Activated CD4-positive, alpha-beta T cell treated with anti-CD3 and anti-CD28 coated beads, Interleukin-10, Interleukin-2, amounts not matched to agents 100 ng/mL and 50 ng/mL, durations not matched to agents 16 hours and 8 hours (primary cell): ENCODE measurements at places on chromosomes 2 and 18.
A peak's percentile ranks its signal among the peaks of the same experiment; 100 is the strongest.

GRCh38 chr2:241852981-241853631 lies 5.6 kb downstream of the PDCD1 start:
- DNase-seq, result no peak

DNA sequence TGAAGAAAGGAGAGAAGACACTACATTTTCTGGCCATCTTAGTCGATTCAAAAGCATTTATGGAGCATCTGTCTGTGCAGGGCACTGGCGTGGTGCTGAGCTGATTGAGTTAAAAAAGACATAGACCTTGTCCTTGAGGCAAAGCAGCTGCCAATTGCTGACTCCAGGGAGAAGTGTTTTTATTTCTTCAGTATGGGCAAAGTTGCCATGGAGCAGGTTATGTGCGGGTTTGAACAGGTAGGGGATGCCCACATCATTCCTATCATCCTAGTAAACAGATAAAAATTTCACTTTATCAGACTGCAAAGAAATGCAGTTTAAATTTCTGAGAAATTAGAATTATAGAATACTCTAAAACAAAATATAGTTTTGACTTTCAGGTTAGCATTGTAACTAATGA lies 125.8 kb downstream of the NUP35 start:
- no peak for DNase-seq

GRCh38 chr2:143280097-143280757 lies 151.0 kb downstream of the ARHGAP15 start:
- DNase-seq, result no peak

DNA sequence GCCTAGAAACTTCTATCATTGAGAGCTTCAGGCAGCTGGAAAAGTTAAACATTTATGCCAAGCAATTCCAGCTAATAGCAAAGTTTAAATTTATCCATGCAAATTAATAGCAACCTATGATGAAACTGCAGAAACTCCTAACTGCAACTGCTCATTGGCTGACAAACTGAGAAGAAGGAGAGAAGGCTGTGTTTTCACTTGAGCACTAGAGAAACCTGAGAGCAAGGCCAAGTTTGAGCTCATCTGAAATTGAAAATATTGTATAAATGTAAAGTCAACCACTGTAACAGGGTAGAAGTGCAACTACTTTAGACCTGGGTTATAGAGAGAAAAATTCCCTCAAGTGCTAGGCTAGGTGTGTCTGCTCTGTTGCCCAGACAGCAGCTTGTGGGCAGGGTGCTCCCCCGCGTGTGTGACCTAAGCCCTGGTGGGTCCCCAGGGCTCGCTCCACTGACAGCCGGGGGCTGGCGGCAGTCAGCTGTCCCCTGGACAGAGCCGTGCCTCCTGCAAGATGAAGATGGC lies 50.2 kb downstream of the CABYR start:
- no peak for DNase-seq

GRCh38 chr2:236581546-236581945 lies 11.9 kb downstream of the ACKR3 start:
- no peak for DNase-seq

GRCh38 chr18:46260016-46260878 lies 156.1 kb downstream of the HAUS1 start:
- no peak for DNase-seq

GRCh38 chr2:71150082-71150816 lies 19.8 kb downstream of the MPHOSPH10 start:
- no peak for DNase-seq

DNA sequence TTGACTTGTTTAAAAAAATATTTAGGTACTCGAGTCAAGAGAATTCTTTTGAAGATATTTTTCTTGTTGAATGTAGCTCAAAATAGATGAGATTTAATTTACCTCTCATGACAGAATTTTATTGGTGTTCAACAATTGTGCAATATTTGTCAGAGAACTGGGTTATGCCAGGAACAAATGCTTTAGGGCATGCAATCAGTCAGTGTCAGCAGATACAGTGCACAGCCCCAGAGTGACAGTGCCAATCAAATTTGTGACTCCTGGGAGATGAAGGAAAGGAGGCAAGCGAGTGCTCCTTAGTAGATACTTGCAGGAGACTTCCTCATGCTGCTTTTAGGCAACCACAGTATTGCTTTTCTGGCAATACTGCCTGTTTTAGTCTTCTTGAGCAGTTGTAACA lies 81.2 kb upstream of the DSEL start:
- no peak for DNase-seq

GRCh38 chr2:9905413-9905812 lies 46.1 kb upstream of the GRHL1 start:
- no peak for DNase-seq

- DNase-seq, result peak; percentile 80
Measured at GRCh38 chr2:135985826-135986393, 484 bp upstream of the DARS1 start.

DNA sequence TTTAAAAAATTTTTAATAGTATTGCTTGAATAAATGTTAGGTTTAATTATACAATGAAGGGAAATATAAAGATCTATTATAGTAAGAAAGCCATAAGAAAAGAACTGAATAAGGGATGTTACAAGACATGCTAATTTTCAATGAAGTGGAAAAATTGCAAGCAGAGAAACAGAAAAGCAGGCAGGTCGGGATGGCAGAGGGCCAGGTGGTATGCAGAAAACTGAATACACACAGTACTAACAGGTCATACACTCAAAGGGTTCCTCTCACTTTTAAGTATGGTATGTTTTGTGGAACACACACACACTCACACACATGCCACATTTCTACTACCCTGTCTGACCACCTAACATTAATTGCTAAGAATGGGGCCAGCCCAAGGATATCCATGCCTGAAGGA lies 76.7 kb upstream of the DTNA start:
- DNase-seq, result no peak

GRCh38 chr2:241897231-241897916 lies 27.8 kb downstream of the RTP5 start:
- no peak for DNase-seq

GRCh38 chr18:13290856-13291271 lies 72.3 kb downstream of the LDLRAD4 start:
- peak; percentile 94 for DNase-seq

GRCh38 chr2:121008975-121009374 lies 273.3 kb downstream of the GLI2 start:
- DNase-seq, result no peak

DNA sequence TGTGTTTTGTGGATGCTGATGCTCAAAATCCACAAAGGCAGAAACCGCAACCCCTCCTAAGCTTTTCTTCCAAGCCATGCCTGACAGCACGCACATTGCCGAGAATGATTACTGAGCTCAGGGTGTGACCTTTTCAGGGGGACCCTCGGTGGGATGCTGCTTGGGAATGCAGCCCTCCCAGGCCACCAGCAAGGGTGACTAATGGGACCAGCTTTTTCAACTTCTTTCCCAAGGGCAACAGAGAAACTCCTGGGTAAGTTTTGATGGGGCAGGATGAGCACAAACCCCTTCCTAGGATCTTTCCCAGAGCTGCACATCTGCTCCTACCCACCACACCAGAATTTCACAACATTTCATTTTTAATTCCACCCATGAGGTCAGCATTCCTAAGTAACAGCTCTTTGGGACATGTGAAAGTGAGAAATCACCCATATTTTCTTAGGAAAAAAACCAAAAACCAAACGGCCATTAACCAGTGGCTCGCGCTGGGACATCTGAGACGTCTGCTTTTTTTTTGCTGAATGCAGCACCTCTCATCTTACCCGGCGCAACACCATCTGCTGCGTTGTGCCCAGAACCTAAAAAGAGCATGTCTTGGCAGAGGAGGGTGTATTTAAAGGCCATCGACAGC lies 119.0 kb downstream of the ARL4C start:
- DNase-seq, result no peak

DNA sequence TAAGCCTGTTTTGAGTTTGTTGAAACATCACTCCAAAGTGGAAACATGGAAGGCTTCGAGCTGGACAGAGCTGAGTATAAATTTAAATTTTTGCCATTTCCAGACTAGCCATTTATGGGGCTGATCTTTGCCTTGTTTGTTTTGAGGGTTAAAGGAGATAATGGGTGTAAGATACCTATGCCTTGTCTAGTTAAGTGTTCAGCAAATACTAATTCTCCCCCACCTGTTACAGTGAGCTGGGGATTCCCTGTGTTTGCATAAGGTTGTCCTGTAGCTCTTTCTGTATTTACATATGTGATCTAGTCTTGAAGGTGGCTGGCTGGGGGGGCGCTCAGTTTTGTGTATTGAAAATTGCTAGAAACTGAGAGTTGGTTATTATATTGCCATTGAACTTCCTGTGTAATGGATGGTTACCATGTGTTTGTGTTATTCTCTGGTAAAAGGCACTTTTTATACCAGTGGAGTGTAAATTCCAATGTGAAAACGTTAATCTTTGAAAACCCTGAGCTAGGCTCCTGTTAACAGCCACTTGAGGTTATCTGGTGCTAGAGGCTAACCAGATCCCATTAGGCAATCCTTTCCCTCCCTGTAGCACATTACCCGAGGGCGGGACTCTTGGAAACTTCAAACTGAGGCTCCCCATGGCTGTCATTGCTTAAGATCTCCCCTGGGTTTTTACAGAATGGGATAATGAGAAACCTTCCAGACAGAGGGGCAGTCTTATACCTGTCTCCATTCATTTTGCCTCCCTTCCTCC lies 26.7 kb downstream of the TANC1 start:
- no peak for DNase-seq

GRCh38 chr2:232473467-232473890 lies 14.2 kb downstream of the ECEL1 start:
- DNase-seq, result no peak

DNA sequence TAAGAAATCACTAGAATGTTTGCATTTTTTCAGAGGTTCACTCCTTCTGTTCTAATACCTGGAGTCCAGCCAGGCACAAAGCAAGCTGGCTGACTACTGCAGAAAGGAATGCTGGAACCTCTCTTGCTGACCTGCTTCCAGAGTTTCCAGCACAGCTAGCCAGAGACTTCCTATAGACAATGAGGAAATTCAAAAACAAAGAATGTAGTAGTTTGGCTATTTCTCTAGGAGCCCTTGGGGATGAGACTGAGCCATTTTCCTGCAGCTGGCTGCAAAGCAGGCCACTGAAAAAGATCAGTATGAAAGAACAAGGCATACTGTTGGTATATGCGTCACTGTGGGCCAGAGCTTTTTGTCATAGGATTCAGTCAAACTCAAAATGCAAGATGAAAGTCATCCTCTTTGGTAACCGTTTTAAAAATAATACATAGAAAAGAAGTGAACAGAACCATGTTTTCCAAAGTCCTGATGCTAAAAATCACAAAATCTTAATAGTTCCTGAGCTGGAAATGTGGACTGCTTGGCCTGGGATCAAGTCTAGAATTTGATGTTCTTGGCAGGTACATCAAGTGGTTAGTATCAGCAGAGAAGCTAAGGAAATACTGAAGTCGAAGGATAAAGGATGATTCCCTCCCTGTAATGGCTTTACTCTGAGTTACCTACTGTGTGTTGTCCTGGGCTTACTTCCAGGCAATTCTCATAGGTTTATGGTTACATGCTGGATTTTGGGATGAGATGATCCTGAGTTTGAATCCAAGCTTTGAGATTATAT lies 9.0 kb upstream of the DSEL start:
- DNase-seq, result no peak

- peak; percentile 88 for DNase-seq
Measured at GRCh38 chr2:200454927-200455801, 54.7 kb downstream of the KCTD18 start.

DNA sequence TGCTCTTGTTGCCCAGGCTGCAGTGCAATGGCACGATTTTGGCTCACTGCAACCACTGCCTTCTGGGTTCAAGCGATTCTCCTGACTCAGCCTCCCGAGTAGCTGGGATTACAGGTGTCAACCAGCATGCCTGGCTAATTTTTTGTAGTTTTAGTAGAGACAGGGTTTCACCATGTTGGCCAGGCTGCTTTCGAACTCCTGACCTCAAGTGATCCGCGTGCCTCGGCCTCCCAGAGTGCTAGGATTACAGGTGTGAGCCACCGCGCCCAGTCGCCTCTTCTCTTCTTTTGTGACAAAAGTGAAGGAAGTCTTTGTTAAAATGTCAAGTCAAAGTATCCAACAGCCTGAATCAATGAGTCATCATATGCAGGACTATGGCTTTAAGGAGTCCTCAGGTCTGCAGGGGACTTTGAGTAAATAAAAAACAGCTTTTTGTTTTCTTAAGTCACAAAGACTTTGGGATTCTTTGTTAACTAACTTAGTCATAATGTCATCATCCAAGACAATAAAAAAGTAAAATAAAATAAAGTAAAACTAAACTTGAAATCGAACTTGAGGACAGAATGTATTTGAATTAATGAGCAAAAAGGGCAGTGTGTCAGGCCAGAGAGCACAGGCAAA lies 1153.2 kb downstream of the SUCLG1 start:
- no peak for DNase-seq

GRCh38 chr18:73660931-73661856 lies 486.4 kb downstream of the FBXO15 start:
- no peak for DNase-seq

DNA sequence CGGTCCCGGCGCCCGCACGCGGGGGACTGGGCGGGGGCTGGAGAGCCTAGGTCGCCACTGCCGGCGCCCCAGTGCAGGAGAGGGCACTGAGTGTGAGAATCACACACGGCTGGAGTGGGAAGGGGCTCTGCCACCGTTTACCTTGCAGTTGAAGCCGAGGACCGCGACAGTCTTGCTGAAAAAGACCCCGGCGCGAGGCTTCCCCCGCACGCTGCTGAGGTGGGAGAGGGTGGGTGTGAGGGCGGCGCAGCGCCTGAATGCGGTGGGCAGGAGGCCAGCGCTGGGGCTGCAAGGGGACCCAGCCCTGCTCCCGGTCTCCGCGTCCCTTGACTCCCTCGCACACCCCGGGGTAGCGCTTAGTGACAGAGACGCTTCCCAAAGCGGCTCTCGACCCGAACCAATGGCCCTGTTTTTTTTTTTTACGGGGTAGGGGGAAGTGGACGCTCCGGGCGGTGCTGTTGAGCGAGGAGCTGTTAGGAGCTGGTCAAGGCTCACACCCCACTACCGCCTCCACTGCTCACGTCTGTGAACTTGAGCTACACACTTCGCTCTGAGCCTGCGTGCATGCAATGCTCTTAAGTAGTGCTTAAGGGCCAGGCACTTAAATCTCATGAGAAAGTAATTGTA lies 794 bp downstream of the NOTO start:
- DNase-seq, result no peak

DNA sequence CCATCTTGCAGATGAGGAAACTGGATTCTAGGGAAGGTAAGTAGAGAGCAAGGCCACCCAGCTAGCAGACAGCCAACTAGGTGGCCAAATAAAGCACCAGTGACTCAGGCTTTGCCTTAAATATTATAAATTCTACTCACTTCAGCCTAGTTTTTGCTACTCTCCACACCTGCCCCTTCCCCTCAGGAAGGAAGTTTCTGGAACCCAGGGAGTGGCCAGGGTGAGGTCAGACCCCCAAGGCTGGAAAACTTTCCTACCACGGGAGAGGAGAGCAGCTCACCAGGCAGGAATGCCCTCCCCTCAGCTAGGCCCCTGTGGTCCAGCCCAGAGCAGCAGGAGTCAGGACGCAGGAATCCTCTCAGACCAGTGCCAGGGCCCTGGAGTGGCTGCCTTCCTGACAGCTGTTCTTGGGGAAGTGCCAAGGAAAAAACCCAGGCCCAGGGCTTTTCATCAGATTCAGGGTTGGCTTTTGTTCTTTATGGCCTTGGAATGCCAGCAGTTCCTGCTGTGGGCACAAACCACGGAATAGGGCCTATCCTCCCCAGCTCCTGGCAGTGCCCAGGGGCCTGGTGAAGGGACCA lies 5.1 kb upstream of the PAX8 start:
- DNase-seq, result no peak
